Stimulated activated CD8-positive, alpha-beta memory T cell treated with anti-CD3 and anti-CD28 coated beads, Interleukin-12 subunit alpha, Interleukin-12 subunit beta, amount 100 ng/mL, for 4 hours (primary cell): ENCODE measurements at places on chromosomes 5 and 9.
A peak's percentile ranks its signal among the peaks of the same experiment; 100 is the strongest.

DNA sequence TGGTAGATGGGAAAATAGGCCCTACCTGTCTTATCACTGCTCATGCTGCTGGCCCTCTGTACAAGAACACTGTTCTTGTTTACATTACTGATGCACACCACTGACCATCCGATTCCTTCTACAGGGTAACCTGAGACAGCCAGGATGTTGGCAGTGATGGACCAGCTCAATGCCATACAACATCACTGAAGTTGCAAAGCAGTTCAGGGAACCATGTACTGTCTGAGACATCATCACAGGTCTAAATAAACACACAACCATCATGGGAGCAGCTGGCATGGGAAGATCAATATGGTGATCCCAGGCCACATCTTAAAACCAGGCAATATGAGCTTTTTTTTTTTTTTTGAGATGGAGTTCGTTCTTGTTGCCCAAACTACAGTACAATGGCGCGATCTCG, 59.0 kb downstream of the IARS1 start:
- no peak for DNase-seq

DNA sequence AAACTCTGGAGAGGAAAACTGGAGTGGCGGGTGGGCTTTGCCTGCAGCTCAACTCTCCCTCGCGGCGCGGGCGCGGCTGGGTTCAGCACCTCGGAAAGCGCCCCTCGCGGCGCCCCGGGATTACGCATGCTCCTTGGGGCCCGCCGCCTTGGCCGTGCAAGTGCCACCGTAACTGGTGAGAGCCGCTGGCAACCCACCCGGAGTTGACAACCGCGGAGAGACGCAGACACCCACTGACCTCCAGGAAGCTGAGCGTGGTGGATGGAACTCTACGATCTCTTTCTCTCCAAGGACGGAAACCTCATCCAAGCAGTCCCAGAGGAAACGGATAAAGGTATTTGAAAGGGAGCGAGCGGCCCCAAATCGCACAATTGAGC, 194 bp upstream of the RXFP3 start:
- DNase-seq: no peak

DNA sequence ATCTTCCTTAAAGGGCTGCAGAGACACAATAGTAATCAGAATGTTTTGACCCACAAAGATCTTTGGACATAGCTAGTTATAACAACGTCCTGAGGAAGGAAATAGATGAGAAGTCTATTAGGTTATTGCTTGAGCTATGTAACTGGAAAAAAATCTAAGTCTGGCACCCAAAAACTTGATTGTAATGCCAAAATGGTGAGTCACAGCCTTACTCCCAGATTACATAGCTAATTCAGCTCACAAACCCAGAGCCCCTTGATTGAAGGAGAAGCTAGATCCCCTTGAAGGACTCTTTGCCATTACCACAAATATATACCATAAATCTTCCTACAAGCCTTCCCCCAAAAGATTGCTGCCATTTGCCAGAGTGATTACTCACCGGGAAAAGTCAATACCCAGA, 341.8 kb upstream of the KIF2A start:
- DNase-seq: no peak

GRCh38 chr5:101458587-101458986, 555.5 kb upstream of the ST8SIA4 start:
- DNase-seq: no peak

DNA sequence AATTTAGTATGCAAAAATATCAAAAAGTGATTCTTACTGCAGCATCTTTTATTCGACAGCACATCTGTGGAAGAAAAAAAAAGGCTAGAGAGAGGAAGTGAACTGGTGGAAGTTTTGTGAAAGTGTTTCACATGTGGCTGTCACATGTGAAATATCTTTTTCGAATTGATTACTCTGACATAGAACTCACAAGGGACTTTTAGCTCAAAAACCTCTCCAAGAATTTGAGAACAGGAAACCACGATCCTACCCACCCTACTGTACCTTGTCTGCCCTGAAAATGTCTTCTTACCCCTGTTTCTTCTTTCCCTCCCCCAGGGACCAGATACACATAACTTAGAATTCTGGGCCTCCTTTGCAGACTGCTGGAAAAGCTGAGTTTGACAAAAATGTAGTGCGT, 106.5 kb upstream of the PRRC1 start:
- no peak for DNase-seq

- no peak for DNase-seq
These were observed 14.3 kb downstream of the IER5L start for GRCh38 chr9:129163753-129164152.

DNA sequence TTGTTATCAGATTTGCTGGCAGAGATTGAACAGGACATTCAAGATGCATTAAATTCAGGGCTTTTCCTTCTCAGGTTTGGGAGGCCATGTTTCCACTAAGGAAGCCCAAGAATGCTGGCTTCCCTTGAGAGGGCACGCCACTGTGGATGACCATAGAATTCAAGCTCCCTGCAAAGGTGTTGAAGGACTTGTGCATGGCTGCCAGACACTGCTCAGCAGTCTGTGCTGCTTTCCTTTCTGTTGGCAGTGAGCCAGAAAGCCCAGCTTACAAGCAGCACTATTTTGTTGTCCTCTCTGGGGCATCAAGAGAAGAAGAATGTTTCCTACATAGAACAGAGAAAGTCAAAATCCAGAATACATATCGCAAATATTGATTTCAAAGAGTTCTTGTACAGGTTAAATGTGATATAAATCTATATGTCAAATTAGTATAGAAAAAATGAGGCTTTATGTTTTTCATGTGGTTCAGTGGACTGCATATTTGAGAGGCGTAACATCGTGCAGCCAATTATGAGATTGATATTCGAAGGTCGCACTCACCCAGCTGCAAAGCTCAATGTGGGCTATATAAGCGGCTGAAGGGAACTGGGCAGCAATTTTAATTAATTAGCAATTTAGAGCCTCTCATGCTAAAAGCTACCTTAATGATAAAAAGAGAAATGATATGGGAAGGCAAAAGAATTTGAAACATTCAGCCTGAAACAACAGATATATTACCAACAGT, 103.1 kb upstream of the ISL1 start:
- no peak for DNase-seq

GRCh38 chr9:114156657-114157421, 1.5 kb downstream of the COL27A1 start:
- peak; percentile 22 for DNase-seq

- no peak for DNase-seq
These were observed 54.5 kb downstream of the EFNA5 start for GRCh38 chr5:107616213-107616612.

DNA sequence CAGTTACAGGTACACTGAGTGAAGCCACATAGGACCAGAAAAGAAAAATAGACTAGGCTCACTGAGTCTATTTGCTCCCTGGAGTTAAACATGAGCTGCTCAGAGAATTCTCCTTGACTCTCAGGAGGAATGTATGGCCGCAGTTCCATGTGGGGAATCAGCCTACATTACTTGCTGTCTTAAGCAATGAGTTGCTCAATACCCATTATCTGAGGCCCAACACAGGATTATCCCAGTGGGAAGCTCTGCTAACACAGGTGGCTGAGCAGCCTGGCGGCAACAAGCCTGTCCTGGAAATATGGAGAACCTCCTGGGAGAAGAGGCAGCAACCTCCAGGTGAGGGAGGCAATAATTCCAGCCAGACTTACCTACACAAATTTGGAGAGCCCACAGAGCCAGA, 177.5 kb upstream of the NREP start:
- DNase-seq: no peak

DNA sequence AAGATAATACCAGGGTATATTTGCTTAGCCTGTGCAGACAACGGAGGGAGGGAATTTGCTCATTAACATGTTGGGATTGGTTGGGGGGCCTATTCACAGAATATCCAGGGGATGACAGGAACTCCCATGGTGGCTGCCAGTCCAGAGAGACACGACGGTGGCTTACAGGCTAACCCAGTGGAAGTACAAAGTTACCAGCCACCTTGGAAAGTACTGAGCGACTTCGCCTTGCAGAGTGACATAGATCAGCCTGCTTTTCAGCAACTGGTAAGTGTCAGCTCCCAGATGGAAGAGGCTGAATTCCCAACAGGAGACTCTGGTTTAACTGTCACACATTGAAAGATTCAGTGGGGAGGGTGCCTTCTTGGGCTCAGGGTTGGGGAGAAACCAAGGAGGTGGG, 7.9 kb downstream of the ISL1 start:
- DNase-seq: no peak

DNA sequence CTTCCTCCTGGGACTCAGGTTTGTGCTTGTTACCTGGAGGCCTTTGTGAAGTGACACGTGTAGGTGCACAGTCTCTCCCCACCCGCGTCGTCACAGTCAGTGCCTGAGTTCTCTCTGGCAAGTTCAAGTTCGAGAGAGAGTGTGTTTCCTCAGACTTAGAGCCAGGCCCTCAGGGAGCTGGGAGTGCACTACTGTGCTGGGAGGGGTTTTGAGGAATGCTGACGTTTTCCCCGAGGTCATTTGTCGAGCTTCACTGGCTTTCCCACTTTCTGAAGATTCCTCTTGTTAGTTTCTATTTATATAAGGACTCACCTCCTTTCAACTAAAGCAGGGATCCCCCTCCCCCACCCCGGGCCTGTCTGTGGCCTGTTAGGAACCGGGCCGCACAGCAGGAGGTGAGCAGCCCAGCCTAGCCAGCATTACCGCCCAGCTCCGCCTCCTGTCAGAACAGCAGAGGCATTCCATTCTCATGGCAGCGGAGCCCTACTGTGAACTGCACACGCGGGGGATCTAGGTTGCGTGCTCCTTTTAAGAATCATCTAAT, 209.2 kb downstream of the DIRAS2 start:
- no peak for DNase-seq

DNA sequence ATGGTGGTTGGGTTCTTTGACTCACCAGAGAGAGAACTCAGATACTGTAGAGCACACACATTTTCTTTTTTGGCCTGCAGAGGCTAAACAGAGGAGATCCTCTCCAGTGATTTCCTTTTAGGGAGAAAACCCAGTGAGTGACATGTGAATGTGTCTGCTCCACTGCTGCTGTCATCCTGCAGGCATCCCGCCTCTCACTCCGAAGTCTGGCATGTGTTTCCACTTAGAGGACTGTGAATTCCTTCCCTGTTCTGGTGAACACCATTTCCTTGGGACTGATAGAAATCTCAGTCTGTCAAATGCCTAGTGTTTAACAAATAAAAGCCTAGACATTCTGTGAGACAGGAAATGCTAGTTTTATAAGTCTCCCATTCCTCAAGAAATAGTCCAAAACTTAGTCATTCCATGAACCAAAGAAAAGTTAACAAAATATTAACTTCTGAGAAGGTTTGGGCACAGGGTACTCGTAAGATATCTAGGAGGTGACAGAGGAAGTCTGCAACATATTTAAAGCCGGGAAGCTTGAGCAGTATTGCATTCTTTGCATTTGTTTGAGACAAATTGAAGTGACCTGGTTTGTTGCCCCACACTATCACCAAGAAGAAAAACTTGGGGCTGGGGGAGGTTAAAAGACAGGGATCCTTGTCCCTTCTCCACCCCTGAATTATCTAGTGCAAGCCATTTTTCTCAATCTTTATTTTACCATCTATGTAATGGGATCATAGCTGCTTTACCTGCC, 74.9 kb upstream of the NIPAL4 start:
- no peak for DNase-seq

DNA sequence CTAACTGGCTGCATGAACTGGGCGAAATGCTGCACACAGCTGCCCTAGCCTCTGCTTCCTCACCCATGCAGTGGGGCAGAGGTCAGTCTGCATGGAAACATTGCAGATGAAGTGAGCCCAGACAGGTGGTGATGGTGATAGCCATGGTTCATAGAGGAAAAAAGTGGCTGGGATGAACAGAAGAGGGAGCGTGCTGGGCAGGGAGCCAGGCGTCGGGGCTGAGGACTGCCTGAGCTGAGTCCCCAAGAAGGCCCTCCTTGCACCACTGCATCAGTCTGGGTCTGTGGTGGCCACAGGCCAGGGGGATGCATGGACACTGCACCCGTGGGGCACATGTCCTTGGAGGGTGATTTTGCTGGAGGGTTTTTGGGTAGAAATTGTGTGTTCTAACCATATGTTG, 80.5 kb downstream of the AMBP start:
- DNase-seq: no peak

DNA sequence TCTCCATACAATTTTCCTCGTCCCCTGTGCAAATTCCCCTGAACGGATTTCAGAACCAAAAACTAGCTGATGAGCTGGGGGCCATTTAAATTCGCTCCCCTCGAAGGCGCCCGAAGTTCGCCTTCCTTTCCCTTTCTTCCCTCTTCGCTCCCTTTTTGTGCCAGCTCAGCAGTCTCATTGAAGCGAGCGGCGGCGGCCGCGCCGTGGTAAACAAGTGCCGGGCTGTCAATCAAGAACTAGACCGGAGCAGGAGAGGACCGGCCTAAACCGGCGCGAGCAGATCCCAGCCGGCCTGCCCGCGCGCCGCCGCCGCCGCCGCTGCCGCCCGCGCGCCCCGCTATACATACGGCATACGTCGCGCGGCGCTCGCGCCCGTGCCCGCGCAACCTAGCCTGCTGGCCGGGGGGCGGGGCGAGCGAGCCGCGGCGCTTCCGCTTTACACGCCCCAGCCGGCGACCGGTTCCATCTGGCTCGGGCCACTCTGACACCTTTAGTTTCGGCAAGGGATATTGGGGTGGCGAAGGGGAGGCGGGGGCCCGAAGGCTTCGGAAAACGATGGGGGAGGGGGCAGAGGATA, 3.1 kb downstream of the ARRDC3 start:
- peak; percentile 93 for DNase-seq

DNA sequence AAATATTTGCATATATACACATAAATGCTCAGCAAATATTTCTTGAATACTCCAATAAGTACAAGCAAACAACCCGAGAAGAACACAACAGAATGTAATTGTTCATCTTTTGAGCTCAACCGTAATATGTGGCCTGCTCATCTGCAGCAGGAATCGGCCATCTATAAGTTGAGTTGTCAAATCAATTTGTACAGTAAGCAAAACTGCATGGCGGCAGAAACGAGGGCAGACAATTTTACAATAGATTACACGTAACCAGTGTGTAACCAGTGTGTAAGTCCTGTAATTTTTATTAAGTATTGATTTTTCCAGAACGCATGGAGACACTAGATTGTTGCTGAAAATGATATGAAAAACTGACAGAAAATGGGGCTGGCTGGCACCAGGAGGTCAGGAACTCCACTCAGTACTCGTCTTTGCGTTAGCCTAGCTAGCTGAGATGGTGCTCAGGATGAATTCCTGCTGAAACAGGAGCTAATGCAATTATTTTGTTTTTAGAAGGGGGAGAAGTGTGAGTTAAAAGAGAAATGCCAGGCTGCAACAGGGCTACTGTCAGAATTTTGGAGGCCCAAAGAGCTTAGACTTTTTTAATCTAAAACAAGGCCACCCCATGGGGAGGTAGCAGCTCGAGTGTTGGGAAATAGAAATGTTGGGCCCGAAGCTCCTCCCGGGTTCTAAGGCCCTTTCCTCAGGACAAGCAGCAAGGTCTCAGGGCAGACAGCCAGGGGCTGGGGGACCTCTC, 682 bp downstream of the DHX29 start:
- DNase-seq: no peak
